ENCODE measurements at places on chromosomes 7 and 10.
A peak's percentile ranks its signal among the peaks of the same experiment; 100 is the strongest.

- DNase-seq: no peak
Observed at GRCh38 chr7:194252-195009, 2.1 kb downstream of the FAM20C start.

- DNase-seq: no peak
Observed at GRCh38 chr7:46100521-46100920, 179.4 kb upstream of the IGFBP3 start.

DNA sequence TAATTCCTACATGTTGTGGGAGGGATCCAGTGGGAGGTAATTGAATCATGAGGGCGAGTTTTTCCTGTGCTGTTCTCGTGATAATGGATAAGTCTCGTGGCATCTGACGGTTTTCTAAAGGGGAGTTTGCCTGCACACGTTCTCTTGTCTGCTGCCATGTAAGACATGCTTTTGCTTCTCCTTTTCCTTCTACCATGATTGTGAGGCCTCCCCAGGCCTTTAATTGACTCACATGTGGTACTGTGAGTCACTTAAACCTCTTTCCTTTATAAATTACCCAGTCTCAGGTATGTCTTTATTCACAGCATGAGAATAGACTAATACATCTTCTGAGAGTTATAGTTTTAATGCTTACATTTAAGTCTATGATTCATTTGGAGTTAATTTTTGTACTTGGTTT lies 22.6 kb upstream of the CPN1 start:
- DNase-seq: no peak

- DNase-seq: no peak
Observed at GRCh38 chr7:27585781-27586447, 76.8 kb downstream of the HIBADH start.

GRCh38 chr10:3095373-3096139 lies 28.2 kb downstream of the PFKP start:
- peak; percentile 64 for DNase-seq

DNA sequence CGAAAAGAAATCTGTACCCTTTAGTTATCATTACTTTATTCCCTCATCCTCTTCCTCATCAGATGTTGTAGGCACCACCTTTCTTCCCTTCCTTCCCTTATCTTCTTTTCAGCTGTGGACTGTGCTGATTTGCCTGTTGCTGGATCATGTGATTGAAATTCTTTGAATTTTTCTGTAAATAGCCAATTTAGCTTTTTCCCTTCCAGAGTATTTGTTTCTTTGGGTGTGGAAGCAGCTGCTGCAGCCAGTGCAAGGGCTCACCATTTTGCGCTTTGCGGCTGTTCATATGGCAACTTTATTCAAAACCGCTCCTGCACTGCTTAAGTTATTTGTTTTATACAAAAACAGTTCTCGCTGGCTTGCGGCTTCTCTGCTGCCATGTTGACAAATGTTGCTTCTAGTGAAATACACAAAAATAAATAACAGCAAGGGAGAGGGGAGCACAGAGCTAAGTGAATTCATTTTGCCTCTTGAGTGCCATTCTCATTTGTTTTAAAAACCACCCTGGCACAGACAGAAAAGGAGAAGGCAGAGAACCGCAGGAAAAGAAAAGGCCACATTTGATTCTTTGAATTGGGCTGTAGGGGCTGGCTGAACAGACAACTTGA lies 151.2 kb downstream of the AUTS2 start:
- no peak for DNase-seq

GRCh38 chr7:65972976-65973375 lies 9.0 kb downstream of the GUSB start:
- no peak for DNase-seq

DNA sequence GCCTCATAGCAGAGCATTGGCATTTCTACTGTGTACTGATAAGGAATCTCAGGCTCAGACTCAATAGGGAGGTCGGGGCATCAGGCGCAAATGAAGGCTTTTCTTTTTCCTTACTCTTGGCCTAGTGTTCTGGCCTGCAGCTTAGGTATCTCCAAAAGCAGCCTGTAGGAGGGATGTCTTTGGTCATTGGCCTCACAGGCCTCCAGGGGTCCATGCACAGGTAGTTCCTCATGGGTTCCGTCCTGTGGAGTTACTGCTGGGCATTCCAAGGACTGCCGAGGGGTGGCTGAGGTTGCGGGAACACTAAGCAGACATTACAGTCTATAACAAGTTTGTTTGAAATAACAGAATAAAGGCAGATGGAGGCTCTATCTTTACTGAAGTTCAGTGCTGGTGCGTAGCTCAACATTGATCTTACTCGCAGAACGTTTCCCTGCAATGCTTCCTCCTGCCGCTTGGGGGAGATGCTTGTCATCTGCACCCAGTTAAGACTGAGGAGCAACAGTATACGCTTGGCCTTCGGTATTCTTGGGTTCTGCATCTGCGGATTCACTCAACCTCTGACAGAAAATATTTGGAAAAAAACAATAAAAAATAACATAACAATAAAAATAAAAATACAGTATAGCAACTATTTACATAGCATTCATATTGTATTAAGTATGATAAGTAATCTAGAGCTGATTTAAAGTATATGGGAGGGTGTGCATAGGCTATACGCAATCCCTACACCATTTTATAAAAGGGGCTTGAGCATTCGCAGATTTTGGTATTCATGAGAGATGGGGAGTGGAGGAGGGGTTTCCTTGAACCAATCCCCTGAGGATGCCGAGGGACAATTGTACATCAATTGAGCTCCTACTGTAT lies 58.9 kb downstream of the SH2D4B start:
- no peak for DNase-seq

- no peak for DNase-seq
Observed at GRCh38 chr7:130144312-130145171, 60.7 kb downstream of the TMEM209 start.

DNA sequence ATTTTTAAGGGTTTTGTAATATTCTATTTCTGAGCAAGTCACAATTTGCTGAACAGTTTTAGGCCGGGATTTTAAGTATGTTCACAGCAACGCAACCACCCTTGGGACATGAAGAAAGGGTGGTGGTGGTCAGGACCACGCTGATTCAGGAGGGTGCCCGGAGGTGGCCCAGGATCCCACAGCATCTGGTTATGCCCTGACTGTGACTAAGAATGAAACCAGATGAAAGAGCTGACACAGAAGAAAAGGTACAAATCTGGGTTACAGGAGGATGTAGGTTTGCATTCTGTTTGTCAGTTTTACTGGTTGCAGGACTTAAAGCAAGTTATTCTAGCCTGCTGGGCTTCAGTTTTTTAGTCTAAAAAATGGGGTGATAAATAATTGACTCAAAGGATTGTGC lies 279.7 kb downstream of the CCSER2 start:
- no peak for DNase-seq

DNA sequence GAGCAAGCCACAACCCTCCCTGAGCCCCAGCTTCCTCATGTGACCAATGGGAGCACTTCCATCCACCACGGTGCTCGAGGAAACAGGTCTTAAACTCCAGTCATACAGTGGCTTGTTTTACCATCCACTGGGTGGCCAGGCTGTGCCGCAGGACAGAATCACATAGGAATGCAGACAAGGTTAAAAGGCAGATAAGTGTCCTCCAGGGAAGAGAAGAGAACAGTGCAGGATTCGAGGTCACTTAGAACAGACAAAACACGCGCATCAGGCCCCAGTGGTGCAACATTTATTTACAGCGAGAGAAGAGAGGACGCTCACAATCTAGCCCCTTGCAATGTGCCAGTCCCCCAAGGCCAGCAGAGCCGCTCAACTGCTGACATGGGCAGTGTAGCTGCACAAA lies 92.8 kb downstream of the TMEM130 start:
- no peak for DNase-seq

DNA sequence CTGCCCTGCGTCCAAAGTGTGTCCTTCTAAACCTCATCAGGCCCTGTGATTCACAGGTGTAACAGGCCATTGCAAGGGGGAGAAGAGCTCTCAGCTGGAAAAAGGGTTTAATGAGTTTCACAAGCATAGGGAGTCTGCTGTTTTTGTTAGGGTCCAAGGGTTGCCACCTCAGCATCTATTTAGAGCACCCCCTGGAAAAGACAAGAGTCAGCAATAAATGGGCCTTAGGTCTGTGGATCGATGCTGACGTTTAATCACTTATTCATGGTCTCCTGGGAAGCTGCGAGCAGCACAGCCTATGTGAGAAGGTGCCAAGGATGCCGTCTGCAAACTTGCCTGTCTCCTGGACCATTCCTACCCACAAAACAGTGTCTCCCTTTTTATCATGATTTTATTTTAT lies 78.4 kb upstream of the BAIAP2L1 start:
- no peak for DNase-seq

DNA sequence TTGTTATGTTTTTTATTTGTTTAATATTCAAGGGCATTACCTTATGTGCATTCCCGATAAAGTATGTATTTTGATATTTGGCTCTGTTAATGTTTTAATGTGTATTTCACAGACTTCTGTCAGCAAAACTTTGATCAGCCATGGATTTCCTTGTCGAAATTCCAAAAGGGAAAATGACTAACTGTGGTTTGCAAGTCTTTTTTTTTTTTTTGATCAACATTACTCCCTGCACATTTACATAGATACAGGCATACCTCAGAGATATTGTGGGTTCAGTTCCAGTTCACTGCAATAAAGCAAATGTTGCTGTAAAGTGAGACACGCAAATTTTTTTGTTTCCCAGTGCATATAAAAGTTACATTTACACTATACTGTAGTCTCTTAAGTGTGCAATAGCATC lies 351.9 kb downstream of the CXCL12 start:
- DNase-seq: no peak

- DNase-seq: peak; percentile 62
Observed at GRCh38 chr10:98361131-98362025, 53.6 kb downstream of the PYROXD2 start.

GRCh38 chr7:129149511-129149910 lies 5.0 kb downstream of the TSPAN33 start:
- no peak for DNase-seq

GRCh38 chr10:57822965-57823364 lies 444.7 kb downstream of the IPMK start:
- DNase-seq: no peak

DNA sequence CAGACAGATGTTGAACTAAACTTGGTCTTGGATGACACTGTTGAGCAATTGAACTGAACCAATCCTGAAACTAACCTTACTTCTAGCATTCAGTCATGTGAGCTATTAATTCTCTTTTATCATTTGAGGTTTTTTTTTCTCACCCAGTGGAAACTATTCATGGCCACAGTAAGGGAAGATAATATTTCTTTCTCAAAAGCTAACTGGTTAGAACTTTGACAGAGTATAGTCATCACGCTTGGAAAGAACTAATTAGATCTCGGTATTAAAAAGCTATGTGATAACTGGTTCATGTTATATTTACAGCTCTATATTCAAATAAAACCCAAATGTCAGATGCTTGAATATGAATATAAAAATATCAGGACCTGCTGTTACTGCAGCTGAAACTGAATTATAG lies 89.5 kb downstream of the OTUD1 start:
- DNase-seq: no peak

DNA sequence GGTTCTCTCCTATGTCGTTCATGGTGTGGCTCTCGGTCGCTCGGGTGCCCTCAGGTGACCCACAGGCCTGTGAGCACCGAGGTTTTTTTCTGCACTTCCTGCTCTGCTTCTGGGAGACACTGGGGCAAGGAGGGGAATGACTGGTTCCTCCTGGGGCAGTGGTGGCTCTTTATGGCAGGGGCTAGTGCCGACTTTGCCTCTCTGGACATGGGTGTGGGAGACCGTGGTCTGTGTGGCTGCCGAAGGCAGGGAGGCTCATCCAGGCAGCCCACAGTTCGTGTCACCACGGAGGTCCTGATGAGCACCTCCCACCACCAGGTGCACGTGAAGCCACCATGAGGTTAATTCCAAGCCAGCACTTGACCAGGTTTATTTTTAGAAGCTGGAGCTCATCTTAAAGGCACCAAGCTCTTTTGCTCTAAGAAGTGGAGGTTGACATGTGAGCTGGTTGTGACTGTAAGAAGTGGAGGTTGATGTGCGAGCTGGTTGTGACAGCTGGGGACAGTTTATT lies 24.7 kb upstream of the DPYSL4 start:
- DNase-seq: no peak

DNA sequence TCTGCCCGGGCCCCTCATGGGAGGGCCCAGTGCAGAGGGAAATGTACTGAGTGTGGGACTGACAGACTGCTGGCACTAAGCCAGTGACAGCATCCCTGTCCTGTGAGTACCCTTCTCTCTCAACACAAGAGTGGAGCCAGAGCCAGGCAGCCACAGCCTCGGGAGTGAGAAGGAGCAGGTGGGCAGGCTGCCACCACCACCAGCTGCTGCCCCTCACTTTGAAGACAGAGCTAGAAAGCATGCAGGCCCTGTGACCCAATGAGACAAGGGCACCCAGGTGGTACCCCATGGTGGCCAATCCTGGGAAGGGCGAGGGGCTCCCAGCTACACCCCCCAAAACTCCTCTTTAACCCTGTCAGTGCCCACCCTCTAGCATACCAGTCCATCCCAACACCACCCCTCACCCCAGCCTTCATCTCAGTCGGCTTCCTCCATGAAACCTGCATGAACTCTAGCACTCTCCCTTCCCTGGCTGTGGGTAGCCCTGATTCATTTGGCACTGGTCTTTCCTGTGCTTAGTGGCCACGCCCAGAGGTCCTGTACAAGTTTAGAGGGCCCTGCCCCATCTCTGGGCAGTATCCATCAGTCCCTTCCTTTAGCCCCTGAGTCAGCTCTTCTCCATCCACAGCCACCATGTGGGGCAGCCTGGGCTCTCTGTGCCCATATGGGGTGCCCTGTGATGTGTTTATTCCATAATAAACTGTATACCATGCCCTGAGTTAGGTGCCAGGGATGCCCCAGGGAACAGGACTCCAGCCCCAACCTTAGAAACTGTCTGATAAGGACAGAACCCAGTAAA lies 207.0 kb upstream of the ZMIZ1 start:
- no peak for DNase-seq

DNA sequence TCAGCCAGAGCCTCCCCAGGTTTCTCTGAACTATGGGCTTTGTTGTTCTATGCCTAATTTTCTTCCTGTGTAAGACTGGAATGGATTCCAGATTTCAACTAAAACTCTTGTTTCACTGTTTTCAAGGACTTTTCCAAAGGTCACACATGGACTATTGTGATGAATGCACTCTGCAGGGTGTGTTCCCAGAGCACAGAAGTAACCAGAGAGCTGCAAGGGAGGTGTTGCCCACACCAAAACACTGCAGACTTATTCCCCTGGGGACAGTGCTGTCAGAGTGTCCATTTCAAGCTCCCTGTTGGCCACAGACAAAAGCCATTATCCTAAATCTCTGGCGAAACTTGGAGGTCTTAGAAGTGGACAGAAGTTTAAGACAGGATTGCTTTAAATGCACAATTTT lies 231.6 kb downstream of the TRIL start:
- DNase-seq: no peak

DNA sequence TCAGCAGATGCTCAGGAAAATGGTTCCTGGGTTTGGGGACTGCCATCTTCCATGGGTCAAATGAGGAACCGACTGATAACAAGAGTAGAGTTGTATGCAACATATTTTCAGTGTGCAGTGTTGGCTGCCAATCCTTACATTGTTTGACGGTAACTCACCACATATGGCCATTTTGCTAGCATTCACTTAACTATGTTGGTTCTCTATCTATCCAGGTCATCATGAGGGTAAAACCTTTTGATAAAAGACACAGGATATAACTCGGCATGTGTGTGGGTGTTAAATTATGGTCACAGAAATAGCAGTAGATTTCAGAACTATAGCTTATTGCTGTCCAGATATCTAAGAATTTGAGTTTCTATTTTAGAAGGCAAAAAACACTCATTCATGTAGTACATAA lies 140.7 kb upstream of the AOAH start:
- DNase-seq: no peak

- DNase-seq: no peak
Observed at GRCh38 chr7:23378996-23379395, 79.9 kb downstream of the MALSU1 start.

- DNase-seq: no peak
Observed at GRCh38 chr10:45076891-45077290, 76.2 kb downstream of the ZNF22 start.
